Hematopoietic multipotent progenitor cell treated with erythropoietin and hydrocortisone succinate and interleukin-3 and kit ligand, for 8 days (in vitro differentiated cells): ENCODE measurements at places on chromosomes 3 and 15.

DNA sequence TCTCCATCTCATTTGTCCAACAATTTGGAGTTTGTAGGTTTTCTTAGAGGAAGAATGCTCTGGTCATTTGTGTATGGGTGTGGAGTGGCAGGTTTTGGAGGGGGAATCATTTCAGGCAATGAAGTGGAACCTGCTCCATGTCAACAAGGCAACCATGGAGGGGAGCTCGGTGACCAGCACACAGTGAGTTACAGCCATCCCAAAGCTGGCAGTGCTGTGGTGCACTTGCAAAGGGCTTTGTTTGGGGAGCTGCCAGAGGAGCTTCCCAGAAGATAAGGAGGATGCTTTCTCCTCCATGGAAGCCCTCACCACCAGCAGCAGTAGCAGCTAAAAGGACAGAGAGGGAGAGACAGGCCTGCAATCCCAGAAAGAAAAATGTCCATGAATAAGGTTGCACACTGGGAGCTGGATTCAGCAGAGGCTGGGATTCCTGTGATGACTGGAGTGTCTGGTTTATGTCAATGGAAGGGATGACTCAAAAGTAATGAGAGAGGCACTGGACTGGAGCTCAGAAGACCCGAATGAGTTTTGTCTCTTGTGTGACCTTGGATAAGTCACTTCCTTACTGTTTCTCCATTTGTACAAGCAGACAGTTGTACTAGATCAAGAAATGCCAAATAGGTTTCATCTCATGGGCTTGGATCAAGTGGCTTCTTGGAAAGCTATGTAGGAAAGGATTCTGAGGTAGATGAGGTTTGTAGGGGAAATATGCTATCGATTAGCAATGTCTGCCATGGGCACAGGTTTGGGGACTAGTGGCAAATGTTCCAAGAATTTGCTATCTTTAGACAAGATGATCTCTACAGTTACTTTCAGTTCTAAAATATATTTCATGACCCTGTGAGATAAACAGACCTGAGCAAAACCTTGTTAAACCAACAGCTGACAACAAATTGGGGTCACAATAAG is 27.2 kb upstream of the UBE2Q2 start:
- peak; percentile 44 for DNase-seq

DNA sequence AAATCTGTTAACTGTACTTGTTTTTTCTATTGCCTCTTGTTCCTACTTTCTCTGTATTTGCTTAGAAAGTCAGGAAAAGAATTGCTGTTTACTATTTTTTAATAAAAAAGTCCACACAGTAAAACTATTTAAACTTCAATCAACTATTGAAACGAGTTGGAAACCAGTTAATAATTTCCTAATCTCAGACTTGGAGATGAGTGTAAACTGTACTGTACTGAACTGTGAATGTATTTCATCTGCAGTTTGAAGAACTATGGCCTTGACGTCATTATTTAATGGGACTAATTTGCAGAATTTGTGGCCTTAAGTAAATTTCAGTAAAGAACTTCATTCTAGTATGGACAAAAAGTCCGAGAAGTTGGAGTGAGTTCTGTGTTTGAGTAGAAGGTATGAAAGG is 89.1 kb downstream of the LRRC28 start:
- DNase-seq, result no peak

DNA sequence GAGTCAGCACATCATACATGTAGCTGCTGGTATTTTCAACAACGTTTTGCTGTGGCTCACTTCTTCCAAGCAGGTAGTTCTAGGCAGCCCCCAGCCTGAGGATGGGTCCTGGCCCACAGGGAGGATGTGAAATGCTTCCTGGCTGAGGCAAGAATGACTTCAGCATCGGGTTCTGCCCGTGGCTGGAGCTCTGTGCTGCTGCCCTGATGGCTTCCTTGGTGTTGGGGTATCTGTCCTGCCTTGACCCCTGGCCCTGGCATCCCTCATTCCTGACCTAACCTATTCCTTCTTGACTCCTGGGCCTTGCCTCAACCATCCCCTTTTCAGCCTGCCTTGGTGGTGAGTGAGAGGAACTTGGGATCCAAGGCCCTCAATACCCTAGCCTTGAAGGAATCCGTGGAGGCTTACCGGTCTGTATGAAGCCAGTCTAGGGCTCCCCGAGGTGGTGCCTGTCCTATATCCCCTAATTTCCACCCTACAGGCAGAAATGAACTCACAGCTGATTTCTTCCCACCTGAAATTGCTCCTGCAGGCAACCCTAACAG is 300.6 kb downstream of the TLE3 start:
- no peak for DNase-seq

- DNase-seq, result no peak
These were observed 337.2 kb downstream of the ZBTB20 start for GRCh38 chr3:114809668-114810413.
